ENCODE measurements at places on chromosomes 4 and X. TPM values are rescaled to one million over a fixed set of nuclear protein-coding genes. Genes with fewer than 3 reads are reported as not detected.

DUSP21 gene
- total RNA-seq, result not detected

FREM3 gene
- not detected for total RNA-seq

SH3D19 gene
- 265 TPM for total RNA-seq

STS gene
- total RNA-seq, result 8.0 TPM

NOX1 gene
- not detected for total RNA-seq

RNF175 gene
- total RNA-seq, result not detected

FAT4 gene
- total RNA-seq, result 24.1 TPM

TIGD4 gene
- total RNA-seq, result 0.24 TPM

ANKRD50 gene
- 13.8 TPM for total RNA-seq

RRH gene
- total RNA-seq, result not detected

CT45A3 gene
- total RNA-seq, result not detected

IL13RA2 gene
- 16.6 TPM for total RNA-seq

PF4V1 gene
- total RNA-seq, result 2.6 TPM

TSPAN7 gene
- total RNA-seq, result 0.49 TPM

BTC gene
- total RNA-seq, result not detected

NUDT10 gene
- 2.1 TPM for total RNA-seq

FAM149A gene
- total RNA-seq, result 9.7 TPM

RPA4 gene
- 0.20 TPM for total RNA-seq

TRIM61 gene
- total RNA-seq, result 1.6 TPM

ARFIP1 gene
- total RNA-seq, result 31.7 TPM

CXCL1 gene
- total RNA-seq, result 54.5 TPM

F9 gene
- total RNA-seq, result not detected

GPR50 gene
- total RNA-seq, result not detected
